ENCODE measurements at places on chromosomes 3 and 15. TPM values are rescaled to one million over a fixed set of nuclear protein-coding genes. Genes with fewer than 3 reads are reported as not detected.

DNA sequence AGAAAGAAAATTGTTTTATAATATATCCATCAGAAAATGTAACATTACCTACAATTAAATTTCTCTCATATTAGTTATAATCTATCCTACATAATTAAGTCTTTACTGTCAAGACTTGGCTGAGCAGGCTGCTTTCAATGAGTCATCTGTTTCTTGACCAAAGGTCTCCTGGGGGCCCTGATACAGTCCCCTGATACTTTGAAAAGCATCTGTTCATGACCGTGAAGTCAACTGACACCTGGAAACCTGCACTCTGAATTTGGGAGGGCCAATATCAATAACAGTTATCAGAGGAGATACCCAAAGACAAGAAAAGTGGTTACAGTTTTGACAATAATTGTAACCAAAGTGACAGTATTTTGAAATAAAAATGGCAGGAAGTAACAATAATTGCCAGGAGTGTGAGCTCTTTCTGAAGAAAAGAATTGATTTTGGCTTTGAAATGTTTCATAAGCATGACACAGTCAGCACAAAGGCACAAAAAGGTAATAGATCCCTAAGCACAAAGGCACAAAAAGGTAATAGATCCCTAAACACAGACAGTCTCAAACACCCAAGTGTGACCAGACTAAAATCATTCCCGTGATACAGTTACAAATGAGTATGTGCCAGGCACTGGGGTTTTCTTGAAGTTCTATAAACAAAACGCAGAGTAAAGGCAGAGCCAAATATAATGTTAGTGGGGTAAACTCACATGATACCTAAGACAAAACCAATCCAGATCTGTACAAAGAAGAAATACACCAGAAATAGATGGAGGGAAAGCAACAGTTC is 260.7 kb downstream of the PLOD2 start:
- DNase-seq: no peak

GRCh38 chr15:98755781-98756180 is 107.4 kb downstream of the IGF1R start:
- DNase-seq: no peak

GRCh38 chr15:44713006-44713966 is 2.0 kb downstream of the B2M start:
- DNase-seq: no peak

- DNase-seq: no peak
Observed at GRCh38 chr3:182276512-182276911, 516.8 kb upstream of the ATP11B start.

- DNase-seq: no peak
Observed at GRCh38 chr3:104132566-104133403, 1233.9 kb upstream of the ALCAM start.

GRCh38 chr15:69760890-69761568 is 308.4 kb downstream of the RPLP1 start:
- DNase-seq: peak; percentile 85

- DNase-seq: no peak
Observed at GRCh38 chr3:193407112-193407511, 28.6 kb upstream of the ATP13A5 start.

DNA sequence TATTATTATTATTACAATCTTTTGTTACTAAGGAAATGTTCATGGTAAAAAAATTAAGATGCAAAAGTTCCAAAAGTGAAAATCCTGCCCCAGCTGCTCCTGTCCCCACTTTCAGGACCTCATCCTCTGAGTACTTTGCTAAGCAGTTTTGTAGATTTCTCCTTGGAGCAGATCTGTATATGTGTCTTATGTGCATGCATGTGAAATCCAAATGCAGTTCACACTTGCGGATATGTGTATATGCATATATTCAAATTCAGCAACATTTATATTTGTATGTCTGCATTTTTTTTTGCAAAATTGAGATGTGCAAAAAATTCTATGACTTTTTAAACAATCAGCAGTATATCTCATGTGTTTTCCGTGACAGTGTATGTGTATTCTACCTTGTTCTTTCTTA is 19.2 kb downstream of the CHCHD6 start:
- no peak for DNase-seq

DNA sequence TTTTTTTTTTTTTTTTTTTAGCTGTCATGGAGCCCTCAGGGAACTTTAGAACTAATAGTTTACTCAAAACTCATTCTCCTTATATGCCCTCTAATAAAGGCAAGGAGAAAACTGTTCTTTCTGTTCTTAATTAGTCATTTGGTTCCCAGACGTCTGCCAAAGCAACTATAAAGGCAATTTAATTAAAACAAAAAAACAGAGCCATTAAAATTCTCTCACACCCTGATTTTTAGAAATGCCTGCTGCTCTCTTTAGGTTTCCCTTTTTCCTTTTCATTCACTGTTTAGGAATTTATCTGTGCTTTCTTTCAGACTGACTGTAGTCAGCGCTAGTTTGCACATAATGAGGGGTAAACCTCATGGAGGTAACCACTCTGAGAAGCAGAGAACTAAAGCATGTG is 463.6 kb upstream of the THRB start:
- no peak for DNase-seq

- no peak for DNase-seq
Observed at GRCh38 chr15:31437686-31438085, 111.1 kb downstream of the KLF13 start.

- DNase-seq: no peak
Observed at GRCh38 chr3:55074796-55075195, 146.9 kb upstream of the LRTM1 start.

- peak; percentile 97 for DNase-seq
Observed at GRCh38 chr3:150603153-150603979, at the start of gene SELENOT. SELENOT (plus strand) TSS chr3:150603321; CDS start chr3:150603363, 42 bp downstream.

GRCh38 chr3:110456001-110456400 is 615.6 kb upstream of the NECTIN3 start:
- DNase-seq: no peak

The ACKR2 gene
- 0.89 TPM for total RNA-seq

The TLR9 gene
- total RNA-seq: 0.38 TPM

The A4GNT gene
- total RNA-seq: not detected

The PLCB2 gene
- total RNA-seq: 8.2 TPM

The ST8SIA2 gene
- total RNA-seq: 3.1 TPM

The SLC12A1 gene
- total RNA-seq: not detected
